ENCODE measurements at places on chromosomes 6 and 20. TPM values are rescaled to one million over a fixed set of nuclear protein-coding genes. Genes with fewer than 3 reads are reported as not detected.

The ARMC12 gene
- not detected for total RNA-seq

The GPR63 gene
- 0.11 TPM for total RNA-seq

The BPIFB4 gene
- total RNA-seq, result not detected

DNA sequence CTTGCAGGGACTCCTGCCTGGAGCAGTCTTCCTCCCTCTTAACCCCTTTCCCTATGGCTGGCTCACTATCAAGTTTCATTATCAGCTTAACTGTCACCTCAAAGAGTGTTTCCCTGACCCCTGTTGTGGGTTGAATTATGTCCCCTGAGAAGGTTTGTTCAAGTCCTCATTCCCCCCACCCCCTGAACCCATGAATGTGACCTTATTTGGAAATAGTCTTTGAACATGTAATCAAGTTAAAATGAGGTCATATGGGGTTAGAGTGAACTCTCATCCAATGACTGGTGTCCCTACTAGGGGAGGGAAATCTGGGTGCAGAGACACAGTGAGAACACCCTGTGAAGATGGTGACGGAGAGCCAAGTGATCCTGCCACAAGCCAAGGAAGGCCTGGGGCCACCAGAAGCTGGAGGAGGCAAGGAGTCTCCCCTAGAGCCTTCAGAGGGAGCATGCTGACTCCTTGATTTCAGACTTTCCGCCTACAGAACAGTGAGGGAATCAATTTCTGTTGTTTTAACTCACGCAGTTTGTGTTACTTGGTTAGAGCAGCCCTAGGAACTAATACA lies 165.2 kb upstream of the TOP1 start:
- H3K27ac ChIP-seq, result no peak overlapping the region
- H3K4me3 ChIP-seq, result no peak overlapping the region
- H3K4me1 ChIP-seq, result peaks cover 1% of the 10 kb centered on the region
- peaks cover 7% of the 10 kb centered on the region for H3K27me3 ChIP-seq
- no peaks in the 10 kb centered on the region for H3K36me3 ChIP-seq

DNA sequence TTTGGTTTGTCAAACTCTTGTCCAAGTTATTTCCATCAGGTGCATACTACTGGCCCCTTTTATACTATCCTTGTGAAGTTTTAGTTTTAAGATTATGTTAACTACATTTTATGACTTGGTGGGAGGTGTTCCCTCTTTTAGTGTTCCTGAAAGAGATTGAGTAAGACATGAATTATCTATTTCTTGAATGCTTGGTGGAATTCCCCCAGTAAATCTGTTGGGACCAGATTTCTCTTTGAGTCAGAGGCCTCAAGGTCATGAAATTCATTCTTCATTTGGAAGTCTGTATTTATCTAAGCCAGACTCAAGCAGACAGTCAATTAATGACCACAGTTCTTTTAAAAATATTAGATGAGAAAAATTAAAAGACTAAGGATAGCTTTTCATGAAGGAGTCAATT lies 81.3 kb downstream of the MOXD1 start:
- no peaks in the 10 kb centered on the region for H3K27me3 ChIP-seq
- DNase-seq, result peak; percentile 57
- peak overlapping the region; percentile 8 for H3K27ac ChIP-seq
- peaks cover 54% of the 10 kb centered on the region for H3K36me3 ChIP-seq
- peaks cover 35% of the 10 kb centered on the region for H3K4me1 ChIP-seq

DNA sequence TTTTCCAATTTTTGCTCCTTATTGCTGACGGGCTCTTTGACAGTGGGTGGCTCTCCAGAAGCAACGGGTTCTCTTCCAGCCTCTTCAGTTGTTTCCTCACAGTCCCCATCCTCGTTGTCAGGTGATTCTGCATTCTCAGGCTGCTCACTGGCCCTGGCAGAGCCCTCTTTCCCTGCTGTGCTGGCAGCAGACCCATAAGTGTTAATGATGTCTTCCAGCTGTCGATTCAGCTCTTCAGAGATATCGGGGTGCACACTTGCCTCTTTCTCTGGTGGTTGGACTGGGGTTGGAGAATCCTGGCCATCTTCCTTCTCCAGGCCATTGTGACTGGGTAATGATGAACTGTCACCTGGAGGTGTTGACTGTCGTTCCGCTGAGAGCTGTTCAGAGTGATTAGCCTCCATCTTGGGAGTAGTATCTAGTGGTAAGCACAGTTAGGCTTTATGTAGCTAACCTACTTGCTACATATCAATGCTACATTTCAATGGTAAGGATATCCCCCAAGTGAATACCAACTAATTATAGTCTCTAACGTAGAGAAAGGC lies 3.2 kb downstream of the TXLNB start:
- no peaks in the 10 kb centered on the region for H3K27me3 ChIP-seq
- H3K36me3 ChIP-seq, result no peaks in the 10 kb centered on the region
- H3K4me3 ChIP-seq, result no peak overlapping the region
- peaks cover 27% of the 10 kb centered on the region for H3K4me1 ChIP-seq

DNA sequence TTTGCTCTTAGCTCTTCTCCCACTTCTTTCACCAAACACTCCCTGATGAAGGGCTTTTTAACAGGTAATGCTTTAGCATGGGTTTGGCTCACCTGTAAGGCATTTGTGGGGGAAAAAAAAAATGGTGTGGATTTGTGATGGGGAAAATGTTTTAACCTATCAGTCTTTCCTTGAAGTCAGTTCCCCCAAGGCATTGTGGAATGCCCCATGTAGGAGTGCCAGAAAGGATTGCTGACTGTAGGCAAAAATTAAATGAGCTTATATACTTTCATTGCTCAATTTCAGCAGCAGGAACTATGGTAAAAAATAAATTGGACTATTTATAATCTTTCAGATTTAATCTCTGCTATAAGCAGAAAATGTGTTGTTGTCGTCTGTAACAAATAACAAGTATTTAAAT lies 10.6 kb upstream of the SASH1 start:
- no peak overlapping the region for H3K4me3 ChIP-seq
- peak; percentile 26 for DNase-seq
- H3K36me3 ChIP-seq, result no peaks in the 10 kb centered on the region
- H3K27me3 ChIP-seq, result no peaks in the 10 kb centered on the region

- peak; percentile 81 for DNase-seq
- peaks cover 14% of the 10 kb centered on the region for H3K4me1 ChIP-seq
- no peaks in the 10 kb centered on the region for H3K27me3 ChIP-seq
- no peaks in the 10 kb centered on the region for H3K36me3 ChIP-seq
- H3K4me3 ChIP-seq, result no peak overlapping the region
These were observed 91.7 kb downstream of the CLIC5 start for GRCh38 chr6:45923831-45924391.

GRCh38 chr6:100426744-100427338 lies 37.9 kb downstream of the SIM1 start:
- no peak overlapping the region for H3K27ac ChIP-seq
- 0 out of 2 replicates have a peak, but pooled peaks cover 6% of the 10 kb centered on the region for H3K4me1 ChIP-seq
- H3K27me3 ChIP-seq, result no peaks in the 10 kb centered on the region
- DNase-seq, result peak; percentile 7

DNA sequence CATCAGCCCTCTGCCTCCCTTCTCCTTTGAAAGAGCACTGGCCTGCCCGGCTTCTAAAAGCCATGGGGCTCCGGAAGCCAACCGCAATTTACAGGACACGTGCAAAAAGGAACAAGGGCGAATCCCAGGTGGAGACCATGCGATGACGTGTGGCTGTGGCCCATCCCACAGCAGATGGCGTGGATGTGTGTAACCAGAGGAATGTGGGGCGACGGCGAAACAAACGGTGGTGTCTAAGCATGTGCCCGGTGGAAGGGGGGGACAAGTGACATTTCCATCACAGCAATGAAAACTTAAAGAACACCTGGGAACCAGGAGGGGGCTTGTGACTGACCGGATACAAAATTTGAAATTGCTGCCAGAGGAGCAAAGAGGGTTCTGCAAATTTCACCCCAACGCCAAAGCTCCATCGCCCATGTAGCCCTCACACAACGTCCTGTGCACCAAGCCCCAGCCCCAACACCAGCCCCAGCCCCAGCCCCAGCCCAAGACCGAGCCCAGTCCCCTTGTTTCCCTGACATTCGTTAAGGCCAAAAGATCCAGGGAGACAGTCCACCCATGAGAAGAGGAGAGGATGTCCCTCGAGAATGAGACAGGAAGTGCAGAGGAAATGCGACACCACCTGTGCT lies 159.7 kb upstream of the ZNF337 start:
- H3K36me3 ChIP-seq, result no peaks in the 10 kb centered on the region
- no peak for DNase-seq
- H3K4me1 ChIP-seq, result no peaks in the 10 kb centered on the region

GRCh38 chr6:74937936-74938335 lies 267.9 kb downstream of the COL12A1 start:
- no peaks in the 10 kb centered on the region for H3K27me3 ChIP-seq
- no peak overlapping the region for H3K27ac ChIP-seq
- no peaks in the 10 kb centered on the region for H3K36me3 ChIP-seq
- H3K4me3 ChIP-seq, result no peak overlapping the region

- H3K4me1 ChIP-seq, result peaks cover 14% of the 10 kb centered on the region
- H3K4me3 ChIP-seq, result no peak overlapping the region
- no peak overlapping the region for H3K27ac ChIP-seq
- H3K27me3 ChIP-seq, result no peaks in the 10 kb centered on the region
- no peaks in the 10 kb centered on the region for H3K36me3 ChIP-seq
These were observed 9.6 kb upstream of the CPNE5 start for GRCh38 chr6:36848658-36849441.

DNA sequence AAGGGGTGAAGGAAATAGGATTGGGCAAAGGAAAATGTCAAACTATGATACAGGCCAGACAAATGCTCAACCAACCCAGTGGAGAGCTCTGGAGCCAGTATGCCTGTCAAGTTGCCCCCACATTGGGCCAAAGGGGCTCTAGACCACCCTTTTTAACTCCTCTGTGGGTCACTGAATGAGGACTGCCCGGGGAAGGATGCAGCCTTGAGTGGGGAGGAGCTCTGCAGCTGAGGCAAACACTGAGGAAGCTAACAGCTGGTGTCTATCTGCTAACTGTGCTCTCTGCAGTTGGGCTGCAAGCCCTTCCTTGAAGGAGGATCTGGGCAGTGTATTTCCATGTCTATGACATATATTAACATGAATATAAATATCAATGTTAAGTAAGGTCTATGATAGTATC lies 98.4 kb upstream of the PRSS16 start:
- no peaks in the 10 kb centered on the region for H3K36me3 ChIP-seq
- 0 out of 2 replicates have a peak, but pooled peaks cover 8% of the 10 kb centered on the region for H3K4me1 ChIP-seq
- no peak overlapping the region for H3K4me3 ChIP-seq
- H3K27ac ChIP-seq, result no peak overlapping the region

DNA sequence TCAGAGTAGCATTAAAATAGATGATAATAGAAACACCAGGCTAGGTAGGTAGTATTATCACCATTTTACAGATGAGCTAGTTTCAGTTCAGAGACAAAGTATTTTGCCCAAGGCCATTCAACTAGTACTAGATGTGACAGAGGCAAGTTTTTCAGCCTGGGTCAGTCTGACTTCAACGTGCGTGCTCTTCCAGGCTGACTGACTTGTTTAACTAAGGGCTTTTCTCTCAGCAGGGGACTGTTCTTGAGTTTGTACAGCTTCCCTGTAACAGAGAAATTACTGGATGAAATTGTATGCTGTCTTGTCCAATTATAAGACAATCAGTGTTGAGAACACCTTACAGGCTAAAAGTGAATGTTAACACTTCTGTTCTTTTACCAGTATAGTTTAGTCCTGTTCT lies 333.5 kb upstream of the MAN1A1 start:
- H3K27me3 ChIP-seq, result no peaks in the 10 kb centered on the region
- H3K4me3 ChIP-seq, result no peak overlapping the region
- DNase-seq, result no peak
- H3K36me3 ChIP-seq, result no peaks in the 10 kb centered on the region

GRCh38 chr20:58399926-58400325 lies 10.9 kb downstream of the VAPB start:
- DNase-seq, result no peak
- no peaks in the 10 kb centered on the region for H3K4me1 ChIP-seq
- no peaks in the 10 kb centered on the region for H3K36me3 ChIP-seq
- no peaks in the 10 kb centered on the region for H3K27me3 ChIP-seq

- H3K4me3 ChIP-seq, result no peak overlapping the region
- no peaks in the 10 kb centered on the region for H3K36me3 ChIP-seq
- H3K4me1 ChIP-seq, result no peaks in the 10 kb centered on the region
- H3K27me3 ChIP-seq, result no peaks in the 10 kb centered on the region
- no peak for DNase-seq
These were observed 226.6 kb upstream of the RIN2 start for GRCh38 chr20:19531446-19531845.

GRCh38 chr20:4369798-4370124 lies 351.9 kb upstream of the PRND start:
- no peak overlapping the region for H3K27ac ChIP-seq
- no peaks in the 10 kb centered on the region for H3K27me3 ChIP-seq
- no peaks in the 10 kb centered on the region for H3K4me1 ChIP-seq
- H3K36me3 ChIP-seq, result no peaks in the 10 kb centered on the region

DNA sequence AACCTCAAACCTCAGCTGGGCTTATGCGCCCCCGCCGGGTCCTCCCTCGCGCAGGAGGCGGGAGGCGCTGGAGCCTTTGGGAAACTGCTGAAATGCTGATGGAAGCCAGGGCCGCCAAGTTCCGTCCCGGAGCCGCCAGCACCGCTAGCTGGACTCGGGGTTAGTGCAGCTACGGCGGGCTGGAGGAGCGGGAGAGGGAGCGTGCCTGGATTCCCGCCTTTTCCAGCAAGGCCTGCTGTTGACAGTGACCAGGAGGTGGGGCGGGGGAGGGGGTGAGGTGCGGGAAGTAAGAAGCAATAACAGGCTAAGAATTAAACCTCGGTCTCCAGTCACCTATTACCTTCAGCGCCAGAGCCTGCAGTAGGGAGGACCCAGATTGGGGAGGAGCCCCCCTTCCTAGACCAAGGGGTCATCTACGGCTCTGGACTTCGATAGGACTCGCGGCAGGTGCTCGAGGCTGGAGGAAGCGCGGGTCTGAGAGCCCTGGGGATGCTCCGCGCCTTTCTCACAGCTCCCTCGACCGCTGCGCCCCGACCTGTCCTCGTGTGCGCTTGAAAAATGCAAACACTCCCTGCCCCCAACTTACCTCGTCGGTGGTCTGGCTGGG lies 20.5 kb downstream of the COL9A1 start:
- no peaks in the 10 kb centered on the region for H3K4me1 ChIP-seq
- H3K36me3 ChIP-seq, result no peaks in the 10 kb centered on the region
- peaks cover 35% of the 10 kb centered on the region for H3K27me3 ChIP-seq
- no peak for DNase-seq
- no peak overlapping the region for H3K27ac ChIP-seq

DNA sequence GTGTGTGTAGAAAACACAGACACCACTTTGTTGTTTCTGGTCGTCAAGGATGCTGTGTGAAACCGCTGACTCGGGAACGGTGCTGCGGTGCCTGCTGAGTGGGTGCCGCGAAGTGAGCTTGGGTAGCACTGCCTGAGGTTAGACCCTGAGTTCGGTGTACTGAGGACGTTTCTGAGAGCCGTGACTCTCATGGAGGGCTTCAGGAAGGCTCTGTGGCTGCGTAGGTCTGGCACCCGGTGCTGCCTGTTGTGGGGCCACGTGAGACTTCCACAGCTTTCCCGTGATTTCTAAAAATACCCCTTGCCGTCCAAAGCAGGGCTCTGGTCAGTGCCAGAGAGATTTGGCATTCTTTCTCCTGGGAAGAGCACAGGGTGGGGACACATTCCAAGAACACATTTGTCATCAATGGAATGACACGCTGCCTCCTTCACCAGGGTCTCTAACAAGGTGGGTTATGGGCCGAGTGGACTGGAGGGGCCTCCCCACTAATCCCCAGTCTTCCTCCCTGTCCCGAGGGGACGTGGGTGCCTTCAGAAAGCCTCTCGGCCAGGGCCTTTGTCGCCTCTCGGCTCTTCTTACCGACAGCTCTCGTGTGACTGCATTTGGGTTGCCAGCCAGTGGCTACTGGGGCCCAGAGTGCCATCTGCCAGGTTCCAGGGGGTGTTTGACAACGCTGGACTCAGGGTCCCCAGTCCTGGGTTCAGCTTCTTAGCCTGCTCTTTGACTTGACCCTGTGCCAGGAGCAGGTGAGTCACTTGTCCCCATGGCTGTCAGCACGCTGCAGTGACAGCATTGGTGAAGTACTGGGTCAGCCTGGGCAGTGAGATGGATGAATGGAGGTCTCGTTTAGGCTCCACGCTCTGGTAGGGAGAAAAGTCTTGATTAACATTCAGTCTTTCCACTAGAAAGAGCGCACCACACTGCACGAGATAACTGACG lies 62.2 kb downstream of the SYNJ2 start:
- H3K36me3 ChIP-seq, result peaks cover 3% of the 10 kb centered on the region
- peak overlapping the region; percentile 90 for H3K27ac ChIP-seq
- peak; percentile 49 for DNase-seq
- H3K4me3 ChIP-seq, result no peak overlapping the region
- no peaks in the 10 kb centered on the region for H3K27me3 ChIP-seq
